ENCODE measurements at places on chromosomes 11 and 22.

DNA sequence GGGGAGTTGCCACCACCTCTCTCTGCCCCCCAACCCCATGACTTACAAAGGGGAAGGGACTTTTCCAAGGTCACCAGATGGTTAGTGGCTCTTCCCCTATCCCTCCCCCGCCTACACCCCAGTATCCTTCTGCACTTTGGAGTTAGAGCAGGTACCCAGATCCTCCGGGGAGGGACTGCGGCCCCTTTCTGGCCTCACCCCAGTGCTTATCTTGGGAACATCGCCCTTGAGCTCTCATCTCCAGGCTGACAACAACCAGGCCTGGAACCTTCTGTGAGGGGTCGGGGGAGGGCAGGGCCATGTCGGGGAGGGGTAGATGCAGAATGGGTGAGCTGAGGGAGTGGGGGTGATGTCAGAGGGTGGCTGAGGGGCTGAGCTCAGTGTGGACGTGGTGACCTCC, 7.5 kb upstream of the NAALADL1 start:
- DNase-seq = no peak

DNA sequence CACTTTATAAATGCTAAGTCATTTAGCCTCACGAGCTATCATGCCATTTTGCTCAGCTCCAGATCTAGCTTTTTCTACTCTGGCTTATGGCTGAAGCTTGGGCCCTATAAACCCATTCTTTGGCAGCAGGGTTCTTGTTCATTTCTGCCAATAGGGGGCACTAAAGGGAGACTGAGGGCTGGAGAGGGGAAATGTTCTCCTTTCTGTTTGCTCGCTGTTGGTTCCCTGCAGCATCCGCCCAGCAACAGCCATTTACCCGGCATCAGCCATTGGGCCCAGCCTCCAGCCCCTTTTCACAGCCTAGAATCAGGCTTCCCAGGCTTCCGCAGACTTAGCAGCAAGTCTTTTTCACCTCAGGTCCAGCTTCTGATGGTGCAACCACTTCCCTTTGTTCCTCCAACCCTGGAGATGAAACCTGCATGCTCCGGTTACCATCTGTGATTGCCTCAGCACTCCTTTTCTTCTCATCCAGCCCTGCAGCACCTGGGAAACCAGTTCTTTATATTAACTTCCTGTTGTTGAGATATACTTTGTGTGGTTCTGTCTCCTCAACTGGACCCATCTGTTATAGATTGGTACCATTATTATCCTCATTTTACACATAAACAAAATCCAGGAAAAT, 4.2 kb upstream of the ME3 start:
- no peak for DNase-seq

DNA sequence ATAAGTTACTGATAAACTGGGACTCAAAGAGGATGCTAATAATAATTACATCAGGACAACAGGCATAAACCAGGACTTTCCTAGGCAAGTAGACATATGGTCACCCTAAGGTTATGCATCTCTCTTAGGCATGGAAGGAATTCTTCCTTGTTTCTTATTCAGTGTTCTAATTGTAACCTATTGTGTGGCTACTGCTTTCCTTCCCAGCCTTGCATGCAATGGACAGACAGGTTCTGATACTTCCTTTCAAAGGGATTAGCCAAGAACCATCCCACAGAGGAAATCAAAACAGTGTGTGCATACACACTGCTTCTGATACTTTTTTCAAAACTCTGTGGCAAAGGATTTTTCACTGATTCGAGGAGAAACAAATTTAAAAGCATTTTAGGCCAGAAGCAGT, 48.3 kb downstream of the RRAS2 start:
- no peak for DNase-seq

DNA sequence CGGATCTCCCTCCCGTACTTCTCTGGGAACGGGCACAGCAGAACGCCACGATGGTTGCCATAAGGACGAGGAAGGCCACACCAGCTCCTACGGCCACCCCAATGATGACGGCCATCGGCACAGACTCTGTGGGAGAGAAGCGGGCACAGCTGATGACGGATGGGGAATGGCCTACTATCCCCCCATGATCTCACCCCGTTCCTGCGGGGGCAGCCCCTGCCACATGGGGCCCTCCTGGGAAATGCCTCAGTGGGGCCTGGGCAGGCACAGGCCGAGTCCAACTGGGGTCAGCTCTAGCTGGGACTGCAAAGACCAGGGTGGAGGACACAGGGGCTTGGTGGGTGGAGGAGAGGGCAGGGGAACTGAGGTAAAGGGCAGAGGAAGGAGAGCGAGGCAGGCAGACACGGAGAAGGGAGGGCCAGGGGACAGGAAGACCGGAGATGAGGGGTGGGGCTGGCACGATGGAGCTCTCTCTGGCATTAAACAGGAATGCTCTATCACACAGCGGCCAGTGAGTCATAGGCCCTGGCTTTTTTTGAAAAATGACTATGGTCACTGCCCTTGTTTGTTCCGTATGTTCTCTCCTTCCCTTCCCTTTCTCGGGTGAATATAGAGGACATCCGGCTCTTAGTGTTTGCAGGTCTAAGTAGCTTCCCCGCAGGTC, 76.0 kb downstream of the ST3GAL4 start:
- DNase-seq = no peak

GRCh38 chr11:16964501-16964900, 49.7 kb downstream of the PLEKHA7 start:
- no peak for DNase-seq

GRCh38 chr22:41582694-41583093, 6.9 kb downstream of the PMM1 start:
- DNase-seq = no peak

- no peak for DNase-seq
Observed at GRCh38 chr22:47032091-47032943, 269.9 kb downstream of the TBC1D22A start.

- DNase-seq = no peak
Observed at GRCh38 chr11:78197816-78198215, 9.1 kb downstream of the USP35 start.

DNA sequence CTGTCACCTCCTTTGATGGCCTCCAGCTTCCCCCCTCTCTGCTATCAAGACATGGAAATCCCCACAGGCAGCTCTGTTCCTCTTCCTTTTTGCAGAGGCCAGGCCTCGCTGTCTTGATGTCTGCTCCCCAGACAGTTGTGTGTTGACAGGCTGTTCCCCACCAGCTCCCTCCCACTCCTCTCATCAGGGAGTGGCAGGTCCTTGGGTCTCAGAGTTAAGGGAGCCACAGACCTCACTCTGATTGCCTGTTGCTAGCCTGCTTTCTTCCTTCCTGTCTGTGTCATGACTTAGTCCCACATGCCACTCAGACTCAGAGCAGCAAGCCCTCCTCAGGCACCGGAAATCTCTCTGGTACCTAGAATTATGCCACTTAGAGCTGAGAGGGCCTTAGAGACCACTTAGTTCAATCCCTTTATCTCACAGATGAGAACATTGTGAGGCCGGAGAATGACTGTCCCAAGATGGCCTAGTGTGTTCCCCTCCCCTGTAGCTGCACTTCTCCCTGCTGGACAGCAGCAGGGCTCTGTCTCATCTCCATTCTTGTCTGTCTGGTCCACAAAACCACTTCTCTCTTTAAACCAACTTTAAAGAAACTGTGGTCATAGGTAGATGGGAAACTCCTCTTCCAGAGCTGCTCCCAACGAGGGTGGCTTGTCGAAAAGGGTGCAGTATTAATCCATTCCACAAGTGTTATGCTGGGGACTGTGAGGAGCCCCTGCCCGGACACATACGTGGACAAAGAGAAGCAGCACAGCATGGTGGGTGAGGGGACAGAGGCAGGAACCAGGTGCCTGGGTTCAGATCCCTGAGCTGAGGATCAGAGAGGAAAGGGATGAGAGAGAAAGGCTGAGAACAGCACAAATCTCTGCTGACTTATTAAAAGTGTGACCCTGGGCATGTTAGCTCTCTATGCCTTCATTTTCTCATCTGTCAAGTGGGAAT, 4.2 kb downstream of the AMPD3 start:
- peak; percentile 54 for DNase-seq

GRCh38 chr22:17303840-17304779, 65.2 kb upstream of the CECR2 start:
- peak; percentile 78 for DNase-seq

GRCh38 chr22:48490500-48491411, 1336.9 kb downstream of the BRD1 start:
- no peak for DNase-seq

DNA sequence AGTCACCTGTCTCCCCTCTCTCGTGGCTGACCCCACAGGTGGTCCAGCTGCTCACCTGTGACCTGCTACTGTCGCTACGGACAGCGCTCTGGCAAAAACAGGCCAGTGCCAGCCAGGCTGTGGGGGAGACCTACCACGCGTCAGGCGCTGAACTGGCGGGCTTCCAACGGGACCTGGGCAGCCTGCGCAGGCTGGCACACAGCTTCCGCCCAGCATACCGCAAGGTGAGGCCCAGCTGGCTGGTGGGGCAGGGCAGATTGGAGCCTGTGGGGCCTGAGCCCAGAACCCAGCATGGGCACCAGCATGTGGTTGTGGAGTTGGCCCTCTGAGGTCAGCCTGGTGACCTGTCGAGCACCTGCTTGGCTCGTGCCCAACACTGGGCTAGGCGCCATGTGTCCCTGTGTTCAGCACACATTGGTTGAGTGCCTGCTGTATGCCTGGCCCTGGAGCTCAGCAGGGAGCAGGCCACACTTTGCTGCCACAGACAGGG, 11.9 kb downstream of the SHISA8 start:
- no peak for DNase-seq

- DNase-seq = no peak
Observed at GRCh38 chr22:47633111-47633510, 870.7 kb downstream of the TBC1D22A start.

DNA sequence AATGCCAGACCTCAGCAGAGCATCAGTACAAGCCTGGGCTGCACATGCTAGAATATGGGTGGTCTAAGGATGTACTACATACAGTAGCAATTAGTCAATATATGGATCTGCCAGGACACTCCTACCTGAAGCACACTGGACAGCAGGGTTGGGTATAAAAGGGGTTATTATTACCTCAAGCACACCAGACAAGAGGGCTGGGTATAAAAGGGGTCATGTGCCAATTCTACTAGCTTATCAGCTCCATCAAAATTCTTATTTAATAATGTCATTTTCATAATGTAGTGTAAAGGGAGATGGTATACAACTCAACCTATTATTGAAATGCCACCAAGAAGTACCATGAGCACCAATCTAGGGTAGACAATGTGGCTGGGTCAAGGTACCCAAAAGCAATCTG, 44.7 kb upstream of the PRODH start:
- no peak for DNase-seq

- no peak for DNase-seq
Observed at GRCh38 chr11:114623720-114624119, 28.1 kb upstream of the NXPE4 start.

DNA sequence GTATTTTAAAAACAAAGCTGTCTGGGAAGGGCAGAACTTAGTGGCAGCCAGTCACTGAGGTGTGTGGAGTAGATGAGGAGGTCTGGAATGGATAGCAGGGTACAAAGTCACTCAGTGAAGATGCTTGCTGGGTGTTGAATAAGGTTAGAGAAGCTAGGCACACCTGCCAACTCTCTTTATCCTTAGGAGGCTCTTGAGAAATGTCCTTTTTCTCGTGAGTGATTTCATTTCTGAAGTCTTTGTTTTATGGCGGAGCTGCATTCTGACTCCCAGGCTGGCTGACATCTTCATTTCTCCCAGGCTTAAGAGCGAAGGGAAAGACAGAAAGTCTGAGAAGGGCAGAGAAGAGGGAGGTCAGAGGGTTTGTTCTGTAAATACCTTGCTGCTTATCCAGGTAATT, 31.0 kb downstream of the CECR2 start:
- DNase-seq = no peak

- no peak for DNase-seq
Observed at GRCh38 chr22:31259798-31260473, 32.4 kb downstream of the PIK3IP1 start.

DNA sequence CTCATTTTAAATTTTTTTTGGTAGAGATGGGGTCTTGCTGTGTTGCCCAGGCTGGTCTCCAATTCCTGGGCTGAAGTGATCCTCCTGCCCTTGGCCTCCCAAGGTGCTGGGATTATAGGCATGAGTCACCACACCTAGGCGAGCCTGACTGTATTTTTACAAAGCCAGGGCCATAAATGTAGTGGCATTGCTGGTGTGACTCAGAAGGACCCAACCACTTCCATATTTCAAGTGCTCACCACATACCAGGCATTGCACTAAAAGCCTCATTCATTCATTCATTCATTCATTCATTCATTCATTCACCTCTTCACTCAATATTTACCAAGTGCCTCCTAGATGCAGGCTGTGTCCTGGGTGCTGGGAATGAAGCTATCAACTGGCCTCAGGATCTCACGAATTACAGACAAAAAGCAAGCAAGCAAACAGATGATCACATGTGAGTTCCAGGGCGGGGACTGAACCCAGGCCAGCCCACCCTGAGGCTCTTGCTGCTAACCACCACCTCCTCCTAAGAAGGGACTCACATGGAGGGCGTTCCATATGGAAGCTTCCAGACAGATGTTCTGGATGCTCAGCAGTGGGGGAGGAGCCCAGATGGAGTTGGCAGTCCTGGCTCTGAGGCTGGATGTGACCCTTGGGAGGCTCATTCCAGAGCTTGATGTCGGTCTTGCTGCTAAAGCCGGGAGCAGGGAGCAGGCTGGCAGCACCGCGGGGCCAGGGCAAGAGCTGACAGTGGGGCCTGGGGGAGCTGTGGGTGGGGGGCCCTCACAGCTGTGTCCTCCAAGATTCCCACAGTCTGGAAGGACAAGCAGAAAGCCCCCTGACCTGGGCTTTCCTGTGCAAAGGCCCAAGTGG, 158.8 kb downstream of the CTTN start:
- no peak for DNase-seq

GRCh38 chr22:46866591-46866990, 104.1 kb downstream of the TBC1D22A start:
- DNase-seq = no peak

GRCh38 chr11:118842369-118842768, 41.3 kb upstream of the CXCR5 start:
- no peak for DNase-seq

GRCh38 chr11:92050305-92050704, 174.3 kb upstream of the FAT3 start:
- DNase-seq = no peak

DNA sequence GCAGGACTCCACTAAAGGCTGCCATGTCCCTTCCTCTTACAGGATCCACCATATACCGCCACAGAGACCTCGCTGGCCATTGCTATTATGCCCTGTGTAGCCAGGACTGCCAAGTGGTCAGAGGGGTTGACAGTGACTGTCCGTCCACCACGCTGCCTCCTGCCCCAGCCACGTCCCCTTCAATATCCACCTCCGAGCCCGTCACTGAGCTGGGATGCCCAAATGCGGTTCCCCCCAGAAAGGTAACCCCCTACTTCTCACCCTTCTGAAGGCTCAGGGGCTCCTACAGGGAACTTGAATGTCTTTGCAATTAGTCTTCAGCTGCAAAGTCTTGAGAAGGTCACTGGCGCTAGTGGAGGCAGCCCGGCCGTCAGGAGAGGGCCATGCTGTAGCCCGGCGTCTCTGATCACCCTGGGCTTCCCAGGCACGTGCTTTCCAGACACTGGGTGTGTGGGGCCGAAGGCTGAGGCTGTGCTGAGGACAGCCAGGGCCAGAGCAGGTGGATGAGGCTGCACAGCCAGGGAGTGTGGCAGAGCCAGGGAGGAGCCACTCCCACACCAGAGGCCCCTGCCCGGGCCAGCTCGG, 30.0 kb upstream of the MUC5B start:
- DNase-seq = no peak
